ENCODE measurements at places on chromosomes 12 and 14. TPM values are rescaled to one million over a fixed set of nuclear protein-coding genes. Genes with fewer than 3 reads are reported as not detected.
A peak's percentile ranks its signal among the peaks of the same experiment; 100 is the strongest.

DNA sequence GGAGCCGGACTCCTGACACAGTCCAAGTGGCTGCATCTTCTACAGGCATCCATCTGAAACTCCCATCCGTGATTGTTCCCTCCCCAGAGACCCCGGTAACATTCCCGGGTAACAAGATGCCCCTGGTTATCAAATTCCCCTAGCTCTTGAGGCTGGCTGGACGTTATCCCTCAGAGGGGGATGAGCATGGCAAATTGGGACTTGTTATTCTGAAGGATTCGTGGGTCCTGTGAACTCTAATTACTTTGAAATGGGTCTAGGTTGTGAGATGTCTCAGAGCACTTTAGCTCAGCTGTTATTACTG lies 642 bp upstream of the PAN2 start:
- DNase-seq: no peak
- H3K36me3 ChIP-seq: no peaks in the 10 kb centered on the region
- peak overlapping the region; percentile 53 for H3K4me3 ChIP-seq
- H3K4me1 ChIP-seq: no peaks in the 10 kb centered on the region
- peak overlapping the region; percentile 95 for H3K27ac ChIP-seq

DNA sequence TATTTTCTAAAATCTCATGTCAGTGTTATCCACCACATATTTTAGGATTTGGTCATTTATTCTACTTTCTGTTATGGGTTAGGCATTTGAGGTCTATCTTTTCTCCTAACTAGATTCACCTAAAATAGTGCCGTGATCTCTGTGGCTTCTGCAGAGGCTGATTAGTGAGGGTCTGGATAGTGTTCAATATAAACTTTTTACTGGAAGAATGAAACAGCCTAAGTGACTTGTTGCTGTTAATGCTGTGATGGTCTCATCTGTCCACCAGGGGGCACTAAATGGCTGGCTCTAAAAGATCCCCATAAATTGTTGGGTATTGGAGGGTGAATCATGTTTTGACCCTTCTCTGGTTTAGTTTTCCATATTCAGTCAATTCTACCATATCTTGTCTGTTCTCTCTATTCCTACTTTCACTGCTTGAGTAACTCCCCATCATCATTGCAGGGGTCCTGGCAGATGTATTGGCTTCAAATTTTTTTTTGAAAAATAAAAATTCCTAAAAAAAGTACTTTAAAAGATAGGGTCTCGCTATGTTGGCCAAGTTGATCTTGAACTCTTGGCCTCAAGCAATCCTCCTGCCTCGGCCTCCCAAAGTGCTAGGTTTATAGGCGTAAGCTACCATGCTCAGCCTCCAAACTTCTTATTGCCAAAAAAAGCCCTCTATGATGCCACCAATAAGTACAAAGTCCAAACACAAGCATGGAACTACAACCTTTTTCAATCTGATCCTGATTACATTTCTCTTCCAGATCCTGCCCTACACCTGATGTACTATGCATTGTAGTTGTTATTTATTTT lies 6.9 kb downstream of the PABPN1 start:
- H3K4me1 ChIP-seq: no peaks in the 10 kb centered on the region
- no peaks in the 10 kb centered on the region for H3K36me3 ChIP-seq
- no peaks in the 10 kb centered on the region for H3K27me3 ChIP-seq
- DNase-seq: peak; percentile 90

DNA sequence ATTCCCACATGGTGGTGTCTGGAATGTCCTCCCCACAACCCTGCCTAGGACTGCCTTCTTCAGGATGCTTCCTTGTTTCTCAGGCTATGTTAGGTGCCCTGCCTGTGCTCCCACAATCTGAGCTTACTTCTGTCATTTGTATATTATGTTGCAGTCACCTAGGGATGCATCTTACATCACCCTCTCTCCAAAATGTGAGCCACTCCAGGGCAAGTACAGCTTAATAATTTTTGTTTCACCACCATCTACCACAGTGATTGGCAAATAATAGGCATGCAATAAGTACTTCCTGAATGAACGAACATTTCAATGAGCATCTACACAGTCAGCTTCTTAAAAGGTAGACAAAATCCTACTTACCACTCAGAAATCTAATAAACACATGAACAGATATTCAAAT lies 37.6 kb downstream of the ZFYVE26 start:
- no peaks in the 10 kb centered on the region for H3K27me3 ChIP-seq
- DNase-seq: no peak
- H3K27ac ChIP-seq: no peak overlapping the region
- peaks cover 3% of the 10 kb centered on the region for H3K36me3 ChIP-seq
- no peaks in the 10 kb centered on the region for H3K4me1 ChIP-seq

DNA sequence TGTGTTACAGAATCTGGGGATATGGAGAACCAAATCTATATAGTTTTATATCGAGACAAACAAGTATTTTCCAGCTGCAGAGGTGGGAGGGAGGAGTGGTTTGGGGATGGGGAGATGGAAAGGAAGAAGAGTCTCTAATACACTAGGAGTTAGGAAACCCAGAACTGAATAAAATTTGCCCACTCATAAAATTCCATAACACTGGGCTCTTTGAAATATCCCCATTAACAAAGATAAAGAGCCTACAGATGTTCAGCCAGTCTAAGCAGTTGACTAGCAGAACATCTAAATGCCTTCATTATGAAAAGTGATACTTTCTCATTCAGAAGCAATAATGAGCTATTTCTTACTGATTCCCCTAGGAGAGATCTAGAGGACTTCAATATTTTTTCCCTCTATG lies 151.7 kb upstream of the GZMB start:
- H3K27ac ChIP-seq: no peak overlapping the region
- no peak overlapping the region for H3K4me3 ChIP-seq
- H3K36me3 ChIP-seq: no peaks in the 10 kb centered on the region
- no peak for DNase-seq
- no peaks in the 10 kb centered on the region for H3K27me3 ChIP-seq

GRCh38 chr12:49763006-49763591 lies 21.7 kb downstream of the TMBIM6 start:
- H3K4me3 ChIP-seq: no peak overlapping the region
- peak; percentile 86 for DNase-seq
- no peaks in the 10 kb centered on the region for H3K27me3 ChIP-seq
- H3K27ac ChIP-seq: no peak overlapping the region

DNA sequence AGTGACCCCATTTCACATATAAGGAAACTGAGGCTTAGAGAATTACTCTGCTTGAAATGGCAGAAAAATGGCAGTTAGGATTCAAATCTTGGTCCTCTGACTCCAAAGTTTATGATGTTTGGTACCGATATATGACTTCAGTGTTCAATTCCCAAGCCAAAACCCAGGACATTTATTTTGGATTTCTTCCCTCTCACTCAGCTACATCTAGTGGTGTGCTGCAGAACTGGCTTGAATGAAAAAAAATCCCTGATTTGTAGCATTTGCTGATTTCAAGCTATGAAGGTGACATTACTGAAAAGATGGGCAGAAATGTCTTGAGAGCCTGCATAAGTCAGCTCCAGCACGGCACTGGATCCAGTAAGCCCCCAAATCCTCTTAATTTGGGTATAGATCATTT lies 106.4 kb downstream of the EFCAB11 start:
- no peak for DNase-seq
- no peaks in the 10 kb centered on the region for H3K4me1 ChIP-seq
- H3K4me3 ChIP-seq: no peak overlapping the region
- H3K27me3 ChIP-seq: no peaks in the 10 kb centered on the region
- no peak overlapping the region for H3K27ac ChIP-seq

DNA sequence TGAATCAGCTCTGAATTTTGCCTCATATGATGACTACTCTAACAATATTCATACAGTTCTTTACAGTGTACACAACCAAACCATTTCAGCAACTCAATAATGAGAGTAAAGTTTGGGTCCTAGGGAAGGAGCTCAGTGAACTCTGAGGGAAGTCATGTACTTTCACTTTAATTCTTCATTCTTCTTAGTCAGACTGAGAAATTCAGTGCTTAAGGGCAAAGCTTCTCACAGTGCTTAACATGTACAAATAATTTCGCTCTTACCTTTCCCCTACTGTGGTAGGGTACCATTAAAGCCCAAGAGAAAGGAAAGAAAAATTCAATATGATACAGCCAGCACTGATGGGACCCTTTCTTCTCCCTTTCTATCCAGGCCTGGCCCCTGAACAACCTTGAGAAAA lies 435.0 kb downstream of the NELL2 start:
- H3K4me1 ChIP-seq: no peaks in the 10 kb centered on the region
- H3K4me3 ChIP-seq: no peak overlapping the region
- H3K36me3 ChIP-seq: no peaks in the 10 kb centered on the region
- no peak for DNase-seq

DNA sequence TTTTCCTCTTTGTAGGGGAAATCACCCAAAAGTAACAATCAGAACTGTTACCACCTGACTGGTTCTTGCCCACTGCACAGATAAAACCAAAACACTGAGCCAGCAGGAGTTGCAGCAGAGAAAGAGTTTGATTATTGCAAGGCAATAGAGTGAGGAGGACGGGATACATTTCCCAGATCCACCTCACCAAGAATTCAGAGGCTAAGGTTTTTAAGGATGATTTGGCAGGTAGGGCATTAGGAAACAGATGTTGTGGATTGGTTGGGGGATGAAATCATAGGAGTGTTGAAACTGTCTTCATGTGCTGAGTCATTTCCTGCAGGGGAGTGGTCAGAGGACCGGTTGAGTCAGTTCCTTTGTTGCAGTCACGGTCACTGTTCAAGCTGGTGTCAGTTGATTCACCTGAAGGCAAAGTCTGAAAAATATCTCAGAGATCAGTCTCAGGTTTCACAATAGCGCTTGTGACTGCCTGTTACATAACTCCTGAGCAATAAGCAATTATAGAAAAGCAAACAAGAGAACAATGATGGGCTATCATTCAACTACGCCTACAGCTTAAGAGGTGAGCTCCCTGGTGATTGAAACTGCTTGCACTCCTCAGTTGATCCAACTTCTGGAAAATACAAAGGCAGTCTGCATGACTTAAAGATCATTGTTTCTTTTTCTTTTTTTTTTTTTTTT lies 20.3 kb upstream of the AMN1 start:
- no peaks in the 10 kb centered on the region for H3K4me1 ChIP-seq
- peak; percentile 64 for DNase-seq
- H3K27me3 ChIP-seq: no peaks in the 10 kb centered on the region
- peak overlapping the region; percentile 61 for H3K27ac ChIP-seq
- no peaks in the 10 kb centered on the region for H3K36me3 ChIP-seq

- no peaks in the 10 kb centered on the region for H3K36me3 ChIP-seq
- H3K4me1 ChIP-seq: no peaks in the 10 kb centered on the region
- no peaks in the 10 kb centered on the region for H3K27me3 ChIP-seq
- H3K4me3 ChIP-seq: no peak overlapping the region
Measured at GRCh38 chr14:97602438-97603117, 805.4 kb downstream of the VRK1 start.

DNA sequence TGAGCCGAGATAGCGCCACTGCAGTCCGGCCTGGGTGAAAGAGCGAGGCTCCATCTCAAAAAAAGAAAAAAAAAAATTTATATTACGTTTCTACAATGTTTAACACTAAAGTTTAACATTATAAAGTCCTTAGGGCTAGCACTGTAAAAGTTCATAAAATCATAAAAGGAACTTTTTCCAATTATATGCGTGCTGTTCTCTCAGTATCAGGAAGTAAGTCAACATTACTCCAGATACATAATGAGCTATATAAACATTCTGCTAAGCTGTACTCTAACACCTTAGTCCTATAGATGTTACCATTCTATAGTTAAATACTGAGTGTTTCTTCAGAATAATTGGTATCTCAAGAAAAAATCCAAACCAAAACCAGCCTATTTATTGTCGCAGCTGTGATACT lies 32.6 kb downstream of the SLC41A2 start:
- H3K4me1 ChIP-seq: no peaks in the 10 kb centered on the region
- no peak for DNase-seq
- H3K27me3 ChIP-seq: no peaks in the 10 kb centered on the region
- no peak overlapping the region for H3K27ac ChIP-seq

- no peaks in the 10 kb centered on the region for H3K36me3 ChIP-seq
- H3K4me3 ChIP-seq: no peak overlapping the region
- H3K27ac ChIP-seq: no peak overlapping the region
- no peaks in the 10 kb centered on the region for H3K27me3 ChIP-seq
Measured at GRCh38 chr12:105748806-105749600, 389.8 kb downstream of the NUAK1 start.

- no peaks in the 10 kb centered on the region for H3K27me3 ChIP-seq
- H3K27ac ChIP-seq: no peak overlapping the region
- no peak overlapping the region for H3K4me3 ChIP-seq
- H3K4me1 ChIP-seq: no peaks in the 10 kb centered on the region
- H3K36me3 ChIP-seq: no peaks in the 10 kb centered on the region
- no peak for DNase-seq
Measured at GRCh38 chr14:63788011-63788933, 60.4 kb upstream of the SGPP1 start.

GRCh38 chr14:50805396-50805795 lies 25.6 kb downstream of the NIN start:
- no peak overlapping the region for H3K4me3 ChIP-seq
- H3K27ac ChIP-seq: no peak overlapping the region
- DNase-seq: no peak
- no peaks in the 10 kb centered on the region for H3K36me3 ChIP-seq
- no peaks in the 10 kb centered on the region for H3K4me1 ChIP-seq

DNA sequence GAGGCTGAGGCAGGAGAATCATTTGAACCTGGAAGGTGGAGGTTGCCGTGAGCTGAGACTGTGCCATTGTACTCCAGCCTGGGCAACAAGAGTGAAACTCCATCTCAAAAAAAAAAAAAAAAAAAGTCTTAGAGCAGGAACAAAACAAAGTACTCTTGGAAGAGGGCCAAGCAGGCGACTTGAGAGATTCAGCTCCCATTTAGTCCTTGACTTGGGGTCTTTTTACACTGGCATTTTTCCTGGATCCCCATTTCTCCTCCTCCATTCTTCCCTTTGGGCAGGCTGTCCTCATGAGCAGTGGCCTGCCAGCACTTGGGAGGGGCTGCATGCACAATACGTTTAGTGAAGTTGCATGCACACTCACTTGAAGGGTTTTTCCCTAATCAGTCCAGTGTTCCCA lies 72.9 kb downstream of the C14orf132 start:
- no peaks in the 10 kb centered on the region for H3K27me3 ChIP-seq
- no peaks in the 10 kb centered on the region for H3K36me3 ChIP-seq
- H3K27ac ChIP-seq: no peak overlapping the region
- no peaks in the 10 kb centered on the region for H3K4me1 ChIP-seq
- H3K4me3 ChIP-seq: no peak overlapping the region
- DNase-seq: no peak

GRCh38 chr12:123077298-123078119 lies 73.4 kb downstream of the PITPNM2 start:
- no peaks in the 10 kb centered on the region for H3K36me3 ChIP-seq
- H3K27me3 ChIP-seq: no peaks in the 10 kb centered on the region
- H3K27ac ChIP-seq: peak overlapping the region; percentile 74
- peaks cover 17% of the 10 kb centered on the region for H3K4me1 ChIP-seq
- DNase-seq: no peak

DNA sequence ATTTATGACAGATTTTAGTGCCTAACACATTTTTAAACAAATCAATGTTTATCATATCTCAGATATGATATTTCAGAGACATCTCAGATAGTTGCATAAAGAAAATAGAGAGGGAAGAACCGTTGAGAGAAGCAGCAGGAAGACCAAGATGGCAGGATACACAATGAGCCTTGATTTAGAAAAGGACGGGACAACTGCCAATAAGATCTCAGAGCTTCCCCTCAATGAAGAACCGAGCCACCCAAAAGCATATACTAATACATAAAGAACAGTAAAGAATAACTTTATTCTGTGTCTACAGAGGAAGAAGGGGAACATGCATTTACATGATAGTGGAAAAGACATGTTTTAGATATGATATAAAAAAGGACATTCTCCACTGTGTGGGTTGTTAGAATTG lies 375.9 kb upstream of the SOX5 start:
- no peak overlapping the region for H3K4me3 ChIP-seq
- DNase-seq: no peak
- no peaks in the 10 kb centered on the region for H3K36me3 ChIP-seq
- no peaks in the 10 kb centered on the region for H3K27me3 ChIP-seq

Gene IFNG-AS1
- total RNA-seq: not detected

Gene SMCO2
- not detected for total RNA-seq

Gene ANO4
- not detected for total RNA-seq

Gene MRPL51
- 23.5 TPM for total RNA-seq

Gene NPFF
- total RNA-seq: not detected

Gene KCNJ8
- total RNA-seq: 6.6 TPM

Gene EID3
- 52.0 TPM for total RNA-seq

Data from Peyer's patch (tissue), 4 donors.